ENCODE measurements at places on chromosomes 16 and 17.

- no peak for DNase-seq
These were observed 39.0 kb upstream of the CRISPLD2 start for GRCh38 chr16:84780544-84781376.

DNA sequence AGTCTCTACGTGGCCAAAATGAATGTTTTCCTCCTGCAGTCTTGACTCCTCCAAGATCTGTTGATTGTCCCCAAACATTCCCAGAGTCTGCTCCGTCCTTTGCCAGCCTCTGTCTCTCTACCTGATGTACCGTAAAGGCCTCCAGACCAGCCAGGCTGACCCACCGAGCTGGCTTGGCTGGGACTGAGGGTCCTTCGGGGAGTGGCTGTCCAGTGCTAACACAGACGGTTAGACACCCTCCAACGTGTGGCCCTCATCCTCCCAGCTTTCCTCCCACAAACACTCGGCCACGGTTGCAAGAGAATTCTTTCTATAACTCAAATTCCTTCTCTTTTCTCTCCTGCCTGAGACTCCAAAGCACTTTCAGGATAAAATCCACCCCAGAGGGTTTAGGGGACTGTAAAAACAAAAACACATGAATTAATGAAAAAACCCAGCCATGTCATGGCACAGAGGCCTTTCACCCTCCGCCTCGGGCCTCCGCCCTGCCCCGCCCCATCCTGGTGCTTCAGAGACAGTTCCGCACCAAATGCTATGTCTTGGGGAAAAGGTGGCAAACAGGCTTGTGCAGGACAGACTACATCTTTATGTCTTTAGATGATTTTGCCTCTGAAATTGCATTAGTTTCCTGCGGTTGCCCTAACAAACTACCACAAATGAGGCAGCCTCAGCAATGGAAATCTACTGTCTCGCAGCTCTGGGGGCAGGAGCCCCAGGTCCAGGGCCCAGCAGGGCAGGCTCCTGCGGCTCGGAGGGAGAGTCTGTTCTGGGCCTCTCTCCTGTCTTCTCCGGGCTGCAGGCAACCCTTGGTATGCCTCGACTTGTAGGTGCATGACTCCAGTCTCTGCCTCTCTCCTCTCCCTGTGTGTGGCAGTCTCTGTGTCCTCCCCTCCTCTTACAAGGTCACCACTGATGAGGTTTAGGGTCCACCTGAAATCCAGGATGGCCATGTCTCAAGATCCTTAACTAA is 72.5 kb upstream of the CBX4 start:
- DNase-seq, result no peak

- no peak for DNase-seq
These were observed 45.7 kb upstream of the SIAH1 start for GRCh38 chr16:48430890-48431289.

DNA sequence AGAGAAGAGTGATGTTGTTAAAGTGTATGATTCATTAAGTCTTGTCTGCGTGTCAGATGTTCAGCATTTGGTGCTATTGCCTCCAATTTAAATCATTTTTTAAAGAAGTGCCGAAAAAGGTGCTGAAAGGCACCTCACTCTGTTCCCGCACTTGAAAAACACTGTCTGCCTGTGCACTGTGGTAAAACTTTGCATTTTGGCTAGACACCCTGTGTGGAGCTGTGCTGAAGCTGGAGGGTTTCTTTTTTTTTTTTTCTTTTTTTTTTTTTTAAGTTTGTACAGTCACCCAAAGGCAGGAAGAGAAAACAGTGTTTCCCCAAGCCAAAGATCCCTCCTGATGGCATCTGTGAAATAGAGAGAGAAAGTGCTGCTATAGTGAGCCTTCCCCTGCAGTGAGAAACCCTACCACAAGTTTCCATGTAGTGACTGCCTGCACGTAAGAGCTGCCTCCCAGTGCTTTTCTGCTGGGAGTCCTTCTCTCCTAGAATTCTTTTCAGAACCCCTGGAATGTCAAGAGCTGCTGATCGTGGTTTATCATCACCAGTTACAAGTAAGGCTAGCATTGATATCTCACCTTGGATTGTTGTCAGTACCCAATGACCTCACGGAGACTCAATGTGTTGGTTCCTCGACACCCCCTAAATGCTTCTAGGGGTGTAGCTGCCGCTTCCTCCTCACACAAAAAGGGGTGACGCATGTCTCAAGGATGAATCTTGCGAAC is 116.0 kb upstream of the SOX9 start:
- peak; percentile 39 for DNase-seq

GRCh38 chr17:40958086-40958953 is 8.4 kb downstream of the KRT39 start:
- DNase-seq, result no peak

GRCh38 chr16:86880316-86881117 is 302.2 kb downstream of the FOXL1 start:
- DNase-seq, result no peak

DNA sequence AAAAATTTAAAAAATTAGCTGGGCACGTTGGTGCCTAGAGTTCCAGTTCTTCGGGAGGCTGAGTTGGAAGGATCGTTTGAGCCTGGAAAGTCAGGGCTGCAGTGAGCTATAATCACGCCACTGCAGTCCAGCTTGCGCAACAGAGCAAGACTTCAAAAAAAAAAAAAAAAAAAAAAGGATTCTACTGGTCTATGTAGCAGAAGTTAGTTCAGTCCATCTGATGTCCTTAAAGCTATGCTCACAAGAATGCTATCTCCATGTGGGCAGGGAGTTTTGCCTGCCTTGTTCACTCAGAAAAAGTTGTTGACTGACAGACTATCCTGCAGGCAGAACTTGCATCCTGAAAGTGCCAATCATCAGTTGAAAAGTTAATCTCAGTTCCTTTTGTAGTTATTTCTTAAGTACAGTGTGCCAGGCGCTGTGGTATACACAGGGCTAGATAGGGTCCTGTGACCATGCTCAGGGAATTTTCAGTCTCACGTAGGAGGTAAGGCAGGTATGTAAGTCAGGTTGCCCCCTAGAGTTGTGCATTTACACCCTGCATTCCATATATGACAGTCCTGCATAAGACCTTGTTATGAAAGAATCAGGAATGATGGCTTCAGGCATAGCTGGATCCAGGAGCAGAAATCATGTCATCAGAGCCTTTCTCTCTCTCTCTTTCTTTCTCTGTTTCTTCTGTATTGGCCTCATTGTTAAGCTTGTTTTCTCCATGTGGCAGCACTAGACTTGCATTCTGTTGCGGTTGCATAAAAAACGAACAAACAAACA is 7.6 kb downstream of the SYT17 start:
- DNase-seq, result no peak

GRCh38 chr16:21646721-21647561 is 5.5 kb downstream of the IGSF6 start:
- no peak for DNase-seq

- DNase-seq, result peak; percentile 60
These were observed 785 bp downstream of the UBALD1 start for GRCh38 chr16:4613636-4614570.

DNA sequence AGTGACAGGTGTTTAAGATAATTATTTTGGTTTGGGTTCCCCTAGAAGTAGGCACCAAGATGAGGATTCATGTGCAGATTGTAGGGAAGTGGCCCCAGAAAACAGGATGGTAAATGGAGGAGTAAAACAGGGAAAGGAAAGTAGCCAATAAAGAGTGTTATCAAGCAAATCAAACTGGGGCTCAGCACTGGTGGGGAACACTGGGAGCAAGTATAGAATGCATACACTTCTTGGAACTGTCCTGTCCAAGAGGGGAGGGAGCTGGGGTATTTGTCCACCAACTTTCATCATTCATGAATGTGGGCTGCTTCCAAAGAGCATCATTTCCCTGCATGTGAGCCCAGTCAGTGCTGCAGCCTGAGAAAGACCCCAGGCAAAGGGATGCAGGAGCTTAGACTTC is 215.7 kb upstream of the IRX5 start:
- DNase-seq, result no peak

DNA sequence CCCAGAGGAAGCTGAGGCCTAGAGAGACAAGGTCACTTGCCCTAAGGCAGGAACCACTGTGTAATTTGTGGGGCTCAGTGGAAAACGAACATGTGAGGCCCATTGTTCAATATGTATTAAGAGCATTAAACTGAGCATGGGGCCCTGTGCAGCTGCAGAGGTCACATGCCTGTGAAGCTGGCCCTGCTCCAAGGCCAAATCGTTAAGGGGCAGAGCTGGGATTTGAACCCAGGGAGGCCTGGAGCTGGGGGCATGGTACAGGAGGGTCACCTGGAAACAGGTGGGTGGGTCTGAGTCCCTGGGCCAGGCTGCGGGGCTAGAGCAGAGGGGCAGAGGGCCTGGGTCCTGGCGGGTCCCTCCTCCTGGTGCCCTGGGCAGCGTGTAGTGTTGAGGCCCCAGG is 19.7 kb downstream of the C16orf74 start:
- DNase-seq, result no peak

DNA sequence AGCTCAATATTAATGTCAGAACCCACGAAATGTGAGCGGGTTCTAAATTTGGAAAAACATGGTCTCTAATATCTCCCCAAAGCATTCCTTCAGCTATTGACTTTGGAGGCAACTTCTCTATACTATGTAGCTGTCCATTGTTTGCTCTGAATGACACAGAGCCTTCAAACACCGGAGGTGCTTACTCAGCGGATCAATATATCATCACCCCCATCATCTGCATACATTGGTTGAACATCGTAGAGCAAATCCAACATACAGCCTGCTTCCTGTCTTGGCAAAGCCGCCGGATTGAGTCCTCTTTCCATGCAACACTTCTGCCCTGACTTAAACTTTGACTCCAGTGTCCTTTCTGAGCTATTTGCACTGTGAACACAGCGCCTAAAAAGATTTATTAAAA is 61.3 kb downstream of the C17orf67 start:
- DNase-seq, result no peak

- DNase-seq, result peak; percentile 42
These were observed 10.2 kb upstream of the FBF1 start for GRCh38 chr17:75950855-75951554.

DNA sequence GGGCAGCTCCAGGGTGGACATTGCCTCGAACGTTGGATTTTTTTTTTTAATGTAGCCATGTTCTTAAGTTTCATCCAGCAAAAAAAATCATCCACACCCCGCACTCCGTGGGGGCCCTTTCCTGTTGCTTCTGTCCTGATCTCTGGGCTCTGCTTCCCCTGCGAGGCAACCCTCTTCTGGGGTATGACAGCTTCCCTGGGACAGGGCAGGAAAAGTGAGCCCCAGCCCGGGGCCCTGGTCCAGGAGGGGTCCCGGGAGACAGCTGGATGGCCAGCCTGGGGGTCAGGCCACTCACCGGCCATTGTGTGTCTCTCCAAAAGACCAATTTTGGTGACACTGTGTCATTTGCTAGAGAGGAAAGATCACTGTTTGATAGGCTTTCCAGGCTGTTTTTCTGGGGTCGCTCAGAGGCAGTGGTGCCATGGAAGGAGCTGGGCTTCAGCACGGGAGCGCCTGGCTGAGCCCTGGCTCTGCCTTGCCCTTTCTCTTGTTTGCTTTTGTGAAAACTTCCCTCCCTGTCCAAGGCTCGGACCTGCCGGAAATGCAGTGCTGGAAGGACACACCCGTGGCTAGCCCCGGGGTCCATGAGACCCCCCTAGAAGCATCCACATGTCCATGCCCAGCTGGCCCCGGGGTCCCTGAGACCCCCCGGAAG is 41.0 kb upstream of the CHMP6 start:
- DNase-seq, result no peak

DNA sequence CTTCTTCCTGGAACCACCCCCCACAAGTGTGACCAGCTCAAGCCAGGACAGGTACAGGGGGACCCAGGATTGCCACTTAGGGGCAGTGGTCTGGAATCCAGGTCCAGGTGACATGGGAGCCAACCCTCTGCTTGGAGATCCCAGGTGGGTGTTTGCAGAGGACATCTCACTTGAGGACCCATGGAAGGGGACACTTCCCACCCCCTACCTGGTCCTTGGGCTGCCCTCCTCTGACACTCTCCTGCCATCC is 145.5 kb downstream of the SEC14L1 start:
- no peak for DNase-seq

GRCh38 chr17:46943501-46944393 is 20.8 kb downstream of the GOSR2 start:
- no peak for DNase-seq

- no peak for DNase-seq
These were observed 573.4 kb downstream of the CDH13 start for GRCh38 chr16:83200005-83200779.

Measured in left hindlimb (tissue), 1 donor.